Fibroblast of lung (primary cell): ENCODE measurements at places on chromosomes 1 and 21. TPM values are rescaled to one million over a fixed set of nuclear protein-coding genes. Genes with fewer than 3 reads are reported as not detected.

The ADGRL2 gene
- total RNA-seq = 61.4 and 74.1 TPM in 2 replicates

The SELP gene
- total RNA-seq = not detected in 2 replicates

The NFASC gene
- total RNA-seq = 16.2 and 16.5 TPM in 2 replicates

The OR2M4 gene
- total RNA-seq = under 0.01 TPM in 1 of 2 replicates, not detected in the other

The TADA1 gene
- 10.5 and 12.9 TPM in 2 replicates for total RNA-seq

The TMEM54 gene
- total RNA-seq = 57.5 and 69.9 TPM in 2 replicates

The GSTM4 gene
- total RNA-seq = 10.5 and 17.7 TPM in 2 replicates

The TFAP2E gene
- 0.26 and 0.83 TPM in 2 replicates for total RNA-seq

The SSR2 gene
- total RNA-seq = 304 and 455 TPM in 2 replicates

The PADI4 gene
- not detected in 2 replicates for total RNA-seq

The GIPC2 gene
- total RNA-seq = 0.50 and 0.77 TPM in 2 replicates

The GJB5 gene
- not detected in 2 replicates for total RNA-seq

The FCER1G gene
- not detected in 2 replicates for total RNA-seq

The CAMK1G gene
- total RNA-seq = 0.77 and 1.7 TPM in 2 replicates

The UBASH3A gene
- total RNA-seq = not detected in 2 replicates

The UMODL1 gene
- not detected in 2 replicates for total RNA-seq

The ANKRD35 gene
- 2.3 and 4.5 TPM in 2 replicates for total RNA-seq

The FMO5 gene
- 1.3 and 2.8 TPM in 2 replicates for total RNA-seq

The VWA5B1 gene
- total RNA-seq = not detected in 2 replicates
